Stimulated activated CD4-positive, alpha-beta T cell treated with anti-CD3 and anti-CD28 coated beads, Interleukin-4, amount 100 ng/mL, for 4 hours (primary cell): ENCODE measurements at places on chromosomes 7 and 10.

- no peak for DNase-seq
These were observed 188.8 kb downstream of the GFRA1 start for GRCh38 chr10:116084161-116084560.

DNA sequence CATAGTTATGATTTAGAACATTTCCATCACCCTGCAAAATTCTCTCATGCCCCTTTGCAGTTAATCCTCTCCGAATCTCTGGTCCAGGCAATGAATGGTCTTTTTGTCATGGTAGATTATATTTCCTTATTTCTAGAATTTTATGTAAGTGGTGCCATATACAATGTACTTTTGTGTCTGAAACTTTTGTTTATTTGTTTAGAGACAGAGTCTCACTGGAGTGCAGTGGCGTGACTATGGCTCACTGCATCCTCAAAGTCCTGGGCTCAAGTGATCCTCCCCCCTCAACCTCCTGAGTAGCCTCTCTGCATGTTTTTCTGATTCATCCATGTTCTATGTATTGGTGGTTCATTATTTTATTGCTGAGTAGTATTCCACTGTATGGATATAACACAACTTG is 23.2 kb upstream of the PDK4 start:
- DNase-seq = no peak

GRCh38 chr7:27147199-27148030 is at the start of gene HOXA6:
Gene HOXA6 (minus strand): TSS chr7:27147774. CDS start chr7:27147749, 25 bp downstream.
- DNase-seq = no peak

DNA sequence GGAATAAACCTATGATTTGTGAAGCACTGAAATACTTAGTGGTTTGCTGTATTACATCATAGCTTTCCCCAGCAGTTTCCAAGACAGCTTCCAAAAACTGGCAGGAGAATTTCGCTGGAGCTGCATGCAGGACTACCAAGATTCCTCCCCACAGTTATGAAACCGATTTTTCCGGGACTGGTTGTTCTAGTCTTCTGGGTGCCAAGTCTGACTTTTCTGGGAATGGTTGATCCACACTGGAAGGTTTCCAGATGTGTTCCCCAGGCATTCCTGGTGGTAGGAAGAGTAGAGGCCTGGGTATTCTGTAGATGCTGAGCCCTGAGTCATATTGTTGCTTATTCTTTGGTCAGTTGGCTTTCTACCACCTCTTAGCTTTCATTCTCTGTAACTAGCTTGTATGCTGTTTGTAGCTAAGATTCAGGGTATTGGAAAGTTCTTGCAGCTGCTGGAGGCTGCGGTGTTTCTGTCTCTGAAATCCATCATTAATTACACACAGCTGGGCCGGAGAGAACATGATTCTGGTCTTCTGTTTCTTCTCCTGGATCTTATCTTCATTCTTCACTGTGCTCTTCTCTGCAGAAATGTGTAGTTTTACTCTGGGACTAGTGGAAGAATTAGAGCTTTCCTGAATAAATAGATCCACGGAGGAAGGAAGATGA is 6.3 kb downstream of the ABCC2 start:
- DNase-seq = no peak

DNA sequence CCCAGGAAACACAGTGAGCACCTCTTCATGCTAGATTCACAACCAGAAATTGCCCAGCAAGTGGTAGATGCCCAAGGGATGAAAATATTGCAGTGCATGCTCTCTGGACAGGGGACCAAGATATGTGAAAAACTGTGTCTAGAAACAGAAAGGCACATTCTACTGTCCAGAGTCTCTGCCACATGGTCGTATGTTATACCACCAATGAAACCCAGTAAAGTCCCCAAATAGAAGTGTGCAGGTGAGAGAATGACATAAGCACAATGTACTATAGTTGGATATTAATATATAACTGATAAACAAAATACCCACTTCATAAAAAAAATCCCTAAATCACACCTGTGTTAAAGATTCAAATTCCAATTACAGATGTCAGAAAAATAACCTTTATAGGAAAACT is 43.8 kb downstream of the RASGEF1A start:
- no peak for DNase-seq

- DNase-seq = no peak
These were observed 615.8 kb downstream of the CCSER2 start for GRCh38 chr10:84944187-84944586.

DNA sequence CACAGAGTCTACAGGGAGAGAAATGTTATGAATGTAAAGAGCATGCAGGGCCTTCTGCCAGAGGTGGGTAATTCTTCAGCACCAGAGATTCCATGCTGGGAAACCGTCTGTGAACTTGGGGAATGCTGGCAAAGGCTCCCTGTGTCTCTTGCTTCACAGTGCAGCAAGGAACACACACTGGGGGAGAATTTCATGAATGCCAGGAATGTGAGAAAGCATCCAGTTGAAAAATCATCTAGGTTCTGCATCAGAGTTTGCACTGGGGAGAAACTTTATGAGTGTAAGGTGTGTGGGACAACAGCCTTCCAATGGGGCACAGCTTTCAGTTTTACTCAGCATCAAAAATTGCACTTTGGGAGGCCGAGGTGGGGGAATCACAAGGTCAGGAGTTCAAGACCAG is 224.3 kb upstream of the IGFBP3 start:
- no peak for DNase-seq
